Kidney (tissue), 22 donors: ENCODE measurements at places on chromosomes 4 and X.

GRCh38 chrX:55783723-55784122 is 66.2 kb downstream of the RRAGB start:
- no peak for DNase-seq

DNA sequence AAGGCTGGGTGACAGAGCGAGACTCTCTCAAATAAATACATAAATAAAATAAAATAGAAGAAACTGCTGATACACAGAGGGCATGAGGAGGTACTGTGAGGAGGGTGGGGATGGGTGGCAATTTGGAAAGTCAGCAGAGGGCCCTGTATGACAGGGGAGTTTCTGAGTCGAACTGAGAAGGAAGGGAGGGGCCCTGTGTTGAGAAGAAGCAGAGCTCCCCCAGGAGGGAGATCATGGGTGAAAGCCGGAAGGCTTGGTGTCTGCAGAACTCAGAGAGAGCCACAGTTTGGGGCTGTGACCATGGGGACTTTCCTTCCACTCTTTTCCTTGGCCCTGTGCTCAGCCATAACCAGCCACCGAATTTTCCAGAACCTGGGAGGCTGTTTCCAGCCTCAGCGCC is 24.8 kb upstream of the AFAP1 start:
- no peak for DNase-seq

DNA sequence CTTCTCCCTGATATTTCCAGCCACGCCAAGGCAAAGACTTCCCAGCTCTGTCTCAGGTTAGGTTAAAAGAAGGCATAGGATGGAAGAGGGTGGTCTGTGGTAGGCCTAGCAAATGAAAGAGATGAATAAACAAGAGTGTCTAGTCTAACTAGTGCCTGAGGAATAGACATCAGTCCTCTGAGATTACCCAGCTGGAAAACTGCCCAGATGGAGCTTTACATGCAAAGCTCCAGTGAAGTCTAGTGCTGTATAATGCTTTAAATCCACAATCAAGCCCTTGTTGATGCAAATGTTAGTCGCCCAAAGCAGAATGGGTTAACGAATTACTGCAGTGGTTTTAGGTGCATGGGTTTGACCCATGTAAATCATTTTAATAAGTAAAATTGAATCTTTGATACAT is 24.8 kb upstream of the GUCY1B1 start:
- DNase-seq: no peak

DNA sequence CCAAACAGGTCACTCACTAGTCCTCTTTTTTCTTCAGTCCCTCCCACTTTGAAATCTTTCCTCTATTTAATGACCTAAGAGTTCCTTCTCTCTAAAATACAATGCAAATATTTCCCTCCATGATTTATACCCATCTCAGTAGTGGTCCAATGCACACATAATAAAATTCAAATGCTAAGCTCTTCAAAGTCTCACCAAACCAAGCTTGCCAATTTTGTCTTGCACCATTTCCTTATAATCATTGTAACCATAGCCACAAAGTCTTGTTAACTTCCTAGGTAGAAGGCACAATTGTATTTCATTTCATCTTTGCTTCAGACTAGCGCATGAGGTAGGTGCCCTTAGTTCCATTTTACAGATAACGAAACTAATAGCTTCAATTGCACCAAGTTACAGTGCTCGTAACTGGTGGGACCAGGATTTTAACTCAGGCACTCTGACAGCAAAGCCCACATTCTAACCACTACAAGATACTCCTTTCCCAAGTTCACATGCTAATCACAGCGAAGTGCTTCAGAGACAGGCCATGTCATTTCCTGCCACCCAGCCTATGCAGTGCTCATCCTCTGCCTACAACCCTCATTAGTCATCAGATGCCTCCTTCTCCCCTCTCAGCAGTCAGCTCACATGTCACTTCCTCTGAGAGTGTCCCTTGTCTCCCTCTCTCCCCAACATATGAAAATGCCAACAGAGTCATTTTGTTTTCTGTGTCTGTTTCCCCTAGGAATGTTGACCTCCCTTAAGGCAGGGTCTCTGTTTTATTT is 66.9 kb upstream of the PPARGC1A start:
- no peak for DNase-seq

GRCh38 chr4:1839282-1839681 is 16.7 kb downstream of the LETM1 start:
- DNase-seq: no peak

GRCh38 chr4:186832906-186833305 is 109.2 kb upstream of the FAT1 start:
- DNase-seq: no peak

GRCh38 chr4:89136525-89136924 is 25.2 kb downstream of the TIGD2 start:
- DNase-seq: no peak

GRCh38 chr4:165199286-165199685 is 8.1 kb upstream of the KLHL2 start:
- no peak for DNase-seq

- peak; percentile 30 for DNase-seq
These were observed 128.1 kb downstream of the LAS1L start for GRCh38 chrX:65406532-65406931.

DNA sequence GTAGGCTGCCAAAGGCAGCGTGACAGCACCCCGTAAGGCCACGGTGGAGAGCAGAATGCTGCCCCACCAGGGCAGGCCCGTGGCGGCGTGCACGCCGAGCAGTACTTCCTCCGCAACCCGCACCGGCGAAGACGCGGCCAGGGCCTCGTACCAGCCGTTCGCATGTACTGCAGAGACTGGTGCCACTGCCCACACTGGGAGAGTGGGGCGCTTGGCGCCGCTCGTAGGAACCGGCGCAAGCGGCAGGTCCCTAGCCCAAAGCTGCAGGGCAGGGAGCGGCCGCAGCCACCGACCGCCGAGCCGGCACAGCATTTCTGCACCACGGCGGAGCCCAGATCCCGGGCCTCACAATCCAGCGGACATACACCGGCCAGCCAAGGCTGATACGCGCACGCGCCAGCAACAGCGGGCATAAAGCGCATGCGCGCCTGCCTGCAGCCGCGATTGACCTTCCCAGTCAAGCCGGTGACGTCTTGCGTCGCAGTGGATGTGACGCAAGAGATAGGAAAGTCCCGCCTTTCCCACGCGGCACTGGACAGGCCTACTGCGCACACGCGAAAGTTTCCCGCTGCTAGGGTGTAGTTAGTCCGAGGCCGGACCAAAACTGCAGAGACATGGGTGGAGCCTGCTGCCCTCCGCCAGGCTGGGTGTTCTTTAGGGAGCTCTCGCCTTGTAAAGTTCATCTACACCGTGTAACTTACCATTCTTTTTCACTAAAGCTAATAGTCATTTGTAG is at the start of gene COX18:
Gene COX18 (minus strand): TSS at position 379 of the 736 bp plus-strand sequence. CDS start 67 bp downstream, at position 312.
- DNase-seq: peak; percentile 99

DNA sequence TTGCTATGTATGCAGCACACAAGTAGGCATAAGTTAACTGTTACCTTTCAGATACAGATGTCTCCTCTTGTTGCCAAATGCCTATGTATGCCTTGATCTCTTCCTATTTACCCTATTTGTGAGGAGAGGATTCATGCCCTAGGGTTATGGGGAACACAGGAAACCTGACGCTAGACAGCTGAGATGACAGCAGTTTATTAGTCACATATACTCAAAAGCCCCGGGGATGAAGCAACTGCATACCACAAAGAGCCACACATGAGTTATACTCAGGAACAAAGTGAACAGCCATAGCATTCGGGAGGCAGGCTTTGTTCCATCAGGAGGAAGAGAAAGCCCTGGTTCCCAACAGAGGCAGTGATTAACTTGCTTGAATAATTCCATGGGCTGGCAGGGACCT is 1011.7 kb upstream of the PCDH7 start:
- no peak for DNase-seq

DNA sequence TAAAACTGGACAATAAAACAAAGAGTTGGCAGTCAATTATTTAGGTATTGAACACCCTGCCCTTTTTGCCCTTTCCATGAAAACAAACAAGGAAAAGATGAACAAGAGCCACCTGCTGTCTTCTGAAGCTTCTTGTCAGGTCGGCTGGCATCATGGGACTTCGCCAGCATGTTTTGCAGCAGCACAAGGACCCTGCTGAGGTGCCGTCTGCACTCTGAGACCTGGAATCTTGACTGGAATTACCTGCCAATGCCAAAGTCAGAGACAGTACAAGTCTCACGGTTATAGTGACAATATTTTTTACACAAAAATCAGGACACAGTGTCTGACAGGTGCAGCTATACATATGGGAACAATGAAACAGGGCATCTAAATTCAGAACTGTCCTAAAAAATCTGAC is 284.5 kb downstream of the GASK1B start:
- no peak for DNase-seq

DNA sequence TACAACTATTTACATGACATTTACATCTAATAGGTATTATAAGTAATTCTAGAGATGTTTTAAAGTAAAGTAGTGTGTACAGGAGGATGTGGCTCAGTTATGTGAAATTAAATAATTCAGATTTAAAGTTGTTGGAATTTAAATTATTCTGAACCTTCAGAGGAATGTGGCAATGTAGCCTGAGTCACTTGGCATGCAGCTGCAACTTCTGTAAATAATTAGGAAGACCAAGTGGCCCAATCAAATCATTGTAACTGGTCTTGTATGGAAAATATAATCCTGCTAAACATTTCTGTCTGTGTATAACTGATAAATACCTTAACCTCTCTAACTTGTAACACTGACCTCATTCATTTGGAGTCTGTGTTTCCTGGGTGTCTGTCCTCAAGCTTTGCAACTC is 828.9 kb downstream of the GLUD2 start:
- DNase-seq: peak; percentile 0

DNA sequence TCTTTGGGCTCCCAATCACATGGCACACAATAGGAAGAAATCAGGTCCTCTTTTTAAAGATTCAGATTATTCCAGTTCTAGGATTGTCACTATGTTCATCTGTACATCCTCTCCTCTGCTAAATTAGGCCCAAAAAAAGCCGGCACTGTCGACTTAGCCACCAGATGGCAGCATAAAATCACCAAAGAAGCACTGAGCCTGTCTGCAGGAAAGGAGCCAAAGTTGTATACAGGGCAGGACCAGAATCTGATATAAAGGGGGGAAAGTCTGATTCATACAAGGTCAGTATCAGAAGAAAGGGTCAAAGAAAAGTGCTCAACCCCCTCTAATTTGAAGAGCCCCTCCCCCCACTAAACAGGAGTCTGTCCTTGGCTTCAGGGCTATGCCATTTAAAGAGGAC is 292.5 kb downstream of the CHIC1 start:
- peak; percentile 74 for DNase-seq

- DNase-seq: no peak
These were observed 34.7 kb upstream of the PGRMC2 start for GRCh38 chr4:128322311-128322710.

DNA sequence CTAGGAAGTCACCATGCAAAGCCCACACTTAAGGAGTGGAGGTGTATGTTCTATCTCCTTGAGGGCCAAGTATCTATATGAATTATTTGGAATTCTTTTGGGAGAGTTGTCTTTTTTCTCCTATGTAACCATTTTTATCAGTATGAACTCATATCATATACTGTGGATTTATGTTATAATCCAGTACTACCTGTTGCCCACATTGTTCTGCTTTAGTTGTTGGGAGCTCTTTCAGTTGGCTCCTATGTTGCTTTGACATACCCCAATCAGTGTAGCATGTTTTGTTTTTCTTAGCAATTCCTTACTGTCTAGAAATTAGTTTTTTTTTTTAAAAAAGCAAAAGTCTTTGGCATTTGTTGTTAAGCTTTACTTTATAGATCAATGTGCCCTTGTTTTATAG is 13.0 kb downstream of the UCHL1 start:
- DNase-seq: no peak

DNA sequence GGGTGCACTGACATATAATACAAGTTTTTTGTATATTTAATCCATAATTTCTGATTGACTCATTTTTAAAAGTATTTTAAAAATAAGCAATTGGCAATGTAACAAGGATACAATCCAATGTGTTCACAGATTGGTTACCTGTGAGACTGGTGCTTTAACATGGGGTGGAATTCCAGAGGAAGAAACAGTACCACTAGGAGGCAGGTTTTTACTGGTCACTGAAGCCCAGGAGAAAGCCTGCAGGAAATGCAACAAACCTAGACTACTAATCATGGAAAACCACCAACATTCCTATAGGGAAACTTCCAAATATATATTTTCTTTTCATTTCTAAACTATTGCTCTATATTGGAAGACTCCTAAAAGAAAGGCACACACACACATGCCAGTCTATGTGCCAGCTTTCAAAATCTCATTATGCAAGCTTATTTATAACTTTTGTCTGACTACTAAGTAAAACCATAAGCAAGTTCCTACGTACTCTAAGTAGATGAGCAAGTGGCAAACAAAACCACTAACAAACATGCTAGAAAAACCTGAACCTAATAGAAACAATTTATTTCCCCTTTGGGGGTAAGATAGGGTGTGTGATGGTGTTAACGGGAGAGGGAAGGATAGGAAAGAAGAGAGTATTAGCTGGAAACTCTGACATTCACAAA is 19.2 kb downstream of the G3BP2 start:
- no peak for DNase-seq

DNA sequence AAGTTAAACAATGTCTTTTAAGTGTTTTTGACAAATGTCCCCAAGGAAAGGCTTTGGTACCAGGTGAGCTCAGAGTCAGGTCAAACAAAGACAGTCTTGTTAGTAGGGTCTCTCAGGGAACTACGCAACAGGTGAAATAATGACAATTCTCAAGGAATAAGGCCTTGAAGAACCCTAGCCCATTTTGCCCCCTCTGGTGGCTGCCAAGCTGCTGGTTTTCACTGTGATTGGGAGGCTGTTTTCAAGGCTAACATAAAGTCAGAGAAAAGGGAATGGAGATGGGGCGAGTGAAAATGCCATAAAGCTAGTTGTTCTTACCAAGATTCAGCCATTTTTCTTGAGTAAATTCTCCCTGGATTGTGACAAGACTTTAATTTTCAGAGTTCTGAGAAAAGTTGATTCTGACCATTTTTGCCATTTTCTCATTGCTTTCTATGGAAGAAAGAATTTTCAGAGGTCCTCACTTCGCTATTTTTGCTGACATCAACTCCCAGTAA is 58.7 kb downstream of the RWDD4 start:
- DNase-seq: no peak

DNA sequence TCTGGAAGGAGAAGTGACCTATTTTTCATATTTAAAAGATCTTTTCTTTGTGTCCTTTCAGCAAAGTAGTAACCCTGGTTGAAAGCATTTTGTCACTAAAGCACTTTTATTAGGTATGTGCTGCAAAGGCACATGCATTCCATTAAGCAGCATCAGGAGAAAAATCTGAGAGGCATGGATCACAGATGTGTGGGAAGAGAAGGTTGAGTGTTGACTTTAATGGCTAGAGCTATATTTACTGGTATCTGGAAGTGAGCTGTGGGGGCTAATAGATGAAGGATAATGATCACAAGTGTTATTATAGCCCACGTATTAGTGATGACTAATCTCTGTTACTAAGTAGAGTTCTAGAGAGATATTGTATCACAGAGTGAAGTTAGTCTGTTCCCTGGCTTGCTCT is 1520.7 kb downstream of the ARAP2 start:
- DNase-seq: no peak

GRCh38 chrX:133215747-133216146 is 2.4 kb downstream of the TFDP3 start:
- peak; percentile 36 for DNase-seq
